Activated naive CD8-positive, alpha-beta T cell treated with anti-CD3 and anti-CD28 coated beads, Interleukin-2, amount 50 U/mL, for 24 hours (primary cell): ENCODE measurements at places on chromosomes 6 and 20.

- no peak for DNase-seq
These were observed 12.4 kb upstream of the RNF24 start for GRCh38 chr20:4027590-4028265.

DNA sequence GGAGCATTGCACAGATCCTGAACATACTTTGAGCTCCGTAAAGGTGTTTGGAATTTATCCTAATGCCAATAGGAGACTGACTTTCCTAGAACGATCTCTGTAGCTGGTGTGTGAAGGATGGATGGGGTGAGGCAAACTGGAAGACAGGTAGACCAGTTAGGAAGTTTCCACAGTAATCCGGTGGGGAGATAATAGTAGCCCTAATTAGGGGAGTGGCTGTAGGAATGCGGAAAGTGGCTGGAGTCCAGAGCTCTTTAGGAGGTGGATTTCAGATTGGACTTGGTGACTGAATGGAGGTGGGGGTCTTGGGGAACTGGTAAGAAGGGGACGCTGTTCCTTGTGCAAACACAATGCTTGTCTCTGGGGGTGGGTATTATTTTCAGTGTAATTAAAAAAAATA, 146.3 kb downstream of the SOX4 start:
- DNase-seq, result no peak

GRCh38 chr6:43129434-43130194, 41.5 kb upstream of the SRF start:
- DNase-seq, result no peak

GRCh38 chr20:44302026-44302669, 8.9 kb downstream of the FITM2 start:
- no peak for DNase-seq

GRCh38 chr20:14991023-14991422, 653.6 kb upstream of the FLRT3 start:
- no peak for DNase-seq

DNA sequence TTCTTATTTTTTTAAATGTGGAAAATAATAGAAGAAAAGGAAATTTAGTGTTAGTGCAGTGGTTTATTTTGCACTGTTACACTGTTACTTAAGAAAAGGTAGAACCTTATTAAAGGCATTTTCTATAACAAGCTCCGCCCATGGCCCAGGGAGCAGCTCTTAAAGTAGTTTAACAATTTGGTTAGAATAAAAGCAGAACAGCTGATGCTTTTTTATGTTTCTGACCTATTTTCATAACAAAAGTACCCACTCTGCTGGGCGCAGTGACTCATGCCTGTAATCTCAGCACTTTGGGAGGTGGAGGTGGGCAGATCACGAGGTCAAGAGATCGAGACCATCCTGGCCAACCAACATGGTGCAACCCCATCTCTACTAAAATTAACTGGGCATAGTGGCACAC, 32.6 kb downstream of the DSTN start:
- no peak for DNase-seq

- DNase-seq, result no peak
These were observed 217.3 kb downstream of the ATXN1 start for GRCh38 chr6:16544006-16544405.

- no peak for DNase-seq
These were observed 200.3 kb upstream of the SIM1 start for GRCh38 chr6:100665041-100665380.

GRCh38 chr6:94636780-94637385, 940.5 kb upstream of the MANEA start:
- DNase-seq, result no peak

GRCh38 chr20:46011631-46012482, 3.1 kb downstream of the MMP9 start:
- peak; percentile 69 for DNase-seq

DNA sequence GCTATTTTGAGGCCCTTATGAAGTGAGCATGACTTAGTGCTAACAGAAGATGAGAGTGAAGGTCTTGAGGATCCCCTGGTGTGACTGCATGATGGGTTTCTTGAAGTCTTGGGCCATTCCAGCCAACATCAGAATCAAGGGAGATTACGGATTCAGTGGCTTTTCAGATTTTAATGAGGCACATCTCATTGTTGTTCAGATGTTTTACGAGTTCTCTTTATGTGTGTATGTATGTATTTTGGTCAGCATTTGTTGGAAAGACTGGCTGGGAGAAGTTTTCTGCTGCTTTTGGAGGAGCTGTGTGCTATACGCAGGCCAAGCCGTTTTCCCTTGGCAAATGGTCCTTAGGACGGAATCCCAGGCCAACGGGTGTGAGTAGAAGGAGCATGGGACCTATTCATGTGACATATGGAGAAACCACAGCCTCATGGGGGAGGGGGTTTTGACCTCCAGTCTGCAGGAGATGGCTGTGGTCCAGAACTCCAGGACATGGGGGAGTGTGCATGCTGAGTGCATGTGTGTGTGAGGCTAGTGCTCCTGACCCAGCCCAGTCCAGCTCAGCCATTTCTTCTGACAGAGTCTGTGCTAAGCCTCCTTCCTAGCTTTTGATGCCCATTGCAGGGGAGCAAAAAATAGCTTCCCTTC, 35.3 kb downstream of the CHMP4B start:
- DNase-seq, result no peak

DNA sequence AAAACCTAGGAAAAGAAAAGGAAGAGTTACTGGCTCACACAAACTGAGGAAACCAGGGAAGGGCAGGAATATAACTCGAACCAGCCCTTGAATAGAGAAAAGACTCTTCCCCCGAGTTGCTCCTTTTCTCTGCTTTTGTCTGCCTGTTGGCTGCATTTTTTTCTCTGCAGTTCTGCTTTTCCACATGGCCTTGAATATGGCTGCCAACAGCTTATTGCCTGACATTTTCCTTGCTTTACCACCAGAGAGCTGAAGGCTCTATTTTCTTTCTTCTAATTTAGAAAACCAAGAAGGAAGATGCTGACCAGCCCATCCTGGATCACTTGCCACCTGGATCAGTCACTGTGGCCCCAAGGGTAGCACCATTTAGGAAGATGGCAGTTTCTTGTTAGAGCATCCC, 164.8 kb upstream of the MAN1A1 start:
- DNase-seq, result no peak

GRCh38 chr6:94099072-94099471, 679.7 kb upstream of the EPHA7 start:
- DNase-seq, result no peak

GRCh38 chr6:129130959-129131681, 248.2 kb downstream of the LAMA2 start:
- no peak for DNase-seq

GRCh38 chr6:113994934-113995342, 24.0 kb upstream of the HDAC2 start:
- DNase-seq, result no peak

DNA sequence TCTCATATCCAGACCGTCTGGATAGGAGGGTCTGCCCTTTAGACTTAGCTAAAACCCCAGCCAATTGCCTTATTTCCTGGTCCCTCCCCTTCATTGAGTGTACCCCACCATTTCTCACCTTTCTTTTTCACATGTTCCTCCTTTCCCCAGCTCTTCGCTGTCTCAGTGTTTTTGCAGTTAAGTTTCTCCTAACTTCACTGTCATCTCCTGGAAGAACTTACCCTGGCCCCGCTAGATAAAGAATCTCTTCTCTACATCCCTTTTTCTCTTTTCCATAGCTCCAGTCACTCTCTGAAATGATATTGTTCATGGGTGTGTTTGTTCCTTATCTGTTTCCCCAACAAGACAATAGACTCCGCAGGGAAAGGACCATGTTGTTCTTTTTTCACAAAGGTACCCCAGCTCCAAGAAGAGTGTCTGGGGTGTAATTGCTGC, 208.8 kb downstream of the TSHZ2 start:
- no peak for DNase-seq
